ENCODE measurements at places on chromosomes 5 and 9. TPM values are rescaled to one million over a fixed set of nuclear protein-coding genes. Genes with fewer than 3 reads are reported as not detected.

DNA sequence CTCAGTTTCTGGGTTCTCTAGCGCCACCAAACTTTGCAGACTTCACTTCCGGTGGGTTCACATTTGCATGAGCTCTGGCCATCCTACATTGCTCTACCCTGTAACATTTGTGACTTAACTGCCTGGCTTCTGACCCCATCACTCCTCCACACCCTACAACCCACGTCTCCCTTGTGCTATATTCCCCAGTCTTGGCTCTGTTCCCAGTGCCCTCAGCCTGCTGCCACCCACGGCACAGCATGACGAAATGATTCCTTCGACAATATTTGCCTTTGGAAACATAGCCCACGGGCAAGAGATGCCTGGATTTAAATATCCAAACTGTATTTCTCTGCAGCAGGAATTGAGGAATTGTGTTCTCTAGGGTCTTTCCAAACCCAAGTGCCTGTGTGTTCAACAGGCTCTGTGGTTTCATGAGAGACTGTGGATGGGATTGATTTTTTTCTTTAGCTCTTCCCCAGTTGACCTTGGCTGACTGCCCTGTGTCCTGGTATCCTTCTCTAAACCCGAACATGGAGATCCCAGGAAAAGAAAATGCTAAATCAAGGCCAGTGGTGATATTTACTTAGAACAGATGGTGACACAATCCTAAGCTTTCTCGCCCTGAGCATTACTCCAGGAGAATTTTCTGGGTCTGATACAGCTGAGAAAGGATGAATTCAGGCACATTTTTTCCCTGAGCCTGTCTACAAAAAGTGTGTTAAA is 44.4 kb upstream of the GRIA1 start:
- no peak for DNase-seq

GRCh38 chr9:131053896-131054295 is 42.4 kb upstream of the AIF1L start:
- no peak for DNase-seq

GRCh38 chr5:12313602-12314001 is 409.4 kb upstream of the CTNND2 start:
- DNase-seq = no peak

GRCh38 chr5:100950985-100951384 is 47.9 kb upstream of the ST8SIA4 start:
- no peak for DNase-seq

DNA sequence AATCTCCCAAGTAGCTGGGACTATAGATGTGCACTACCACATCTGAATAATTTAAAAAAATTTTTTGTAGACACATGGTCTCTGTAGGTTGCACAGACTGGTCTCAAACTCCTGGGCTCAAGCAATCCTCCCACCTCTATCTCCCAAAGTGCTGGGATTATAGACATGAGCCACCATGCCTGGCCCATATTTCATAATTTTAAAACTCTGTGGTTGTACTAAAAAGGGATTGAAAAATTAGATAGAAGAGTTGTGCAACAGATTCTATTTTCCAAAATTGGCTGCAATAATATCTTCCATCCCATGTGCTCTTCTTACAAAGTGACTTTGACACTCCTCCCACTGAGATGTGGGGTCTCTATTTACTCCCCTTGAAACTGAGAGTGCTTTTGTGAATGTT is 7.6 kb upstream of the UHRF2 start:
- no peak for DNase-seq

- DNase-seq = peak; percentile 6
Measured at GRCh38 chr9:1837453-1838084, 177.6 kb upstream of the SMARCA2 start.

GRCh38 chr5:103101079-103101750 is 18.7 kb downstream of the GIN1 start:
- no peak for DNase-seq

DNA sequence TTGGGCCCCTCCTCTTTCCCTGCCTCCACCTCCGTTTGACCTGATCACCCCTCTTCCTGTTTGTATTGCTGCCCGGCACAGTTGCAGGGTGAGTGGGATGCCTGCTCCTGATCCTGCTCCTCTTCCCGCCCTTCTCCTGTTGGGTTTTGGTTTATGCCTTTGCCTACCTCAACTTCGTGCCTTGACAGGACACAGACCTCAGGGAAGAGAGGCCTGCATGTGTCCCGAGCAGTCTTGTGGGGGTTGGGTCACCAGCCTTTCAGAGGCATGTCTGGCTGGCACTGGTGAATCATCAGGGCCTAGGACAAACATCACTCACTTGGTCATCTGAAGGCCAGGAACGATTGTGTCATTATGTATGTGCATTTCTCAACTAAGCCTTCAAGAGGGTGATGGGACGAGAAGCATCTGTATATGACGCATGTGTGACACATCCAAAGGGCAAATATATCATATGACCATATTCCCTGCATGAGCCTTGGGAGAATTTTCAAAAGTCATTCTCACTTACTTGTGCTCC is 56.9 kb downstream of the NPR3 start:
- no peak for DNase-seq

DNA sequence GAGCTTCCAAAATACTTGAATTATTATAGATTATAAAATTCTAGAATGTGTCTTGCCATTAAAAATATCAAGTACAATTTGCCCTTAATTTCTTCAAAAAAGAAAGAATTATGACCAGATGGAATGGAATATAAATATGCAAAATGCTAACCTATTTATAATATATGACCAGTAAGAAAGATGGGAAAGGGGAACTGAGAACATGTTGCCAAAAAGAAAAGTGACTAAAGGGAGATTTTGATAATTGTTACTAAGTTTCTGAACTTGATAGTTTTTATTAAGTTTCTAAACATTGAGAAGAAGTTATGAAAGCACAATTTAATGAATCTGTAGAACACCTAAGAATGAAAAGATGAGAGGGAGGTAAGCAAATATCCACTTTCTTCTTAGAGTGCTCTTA is 188.4 kb upstream of the NR4A3 start:
- DNase-seq = no peak

GRCh38 chr9:75960551-75960950 is 70.1 kb downstream of the PCSK5 start:
- DNase-seq = no peak

DNA sequence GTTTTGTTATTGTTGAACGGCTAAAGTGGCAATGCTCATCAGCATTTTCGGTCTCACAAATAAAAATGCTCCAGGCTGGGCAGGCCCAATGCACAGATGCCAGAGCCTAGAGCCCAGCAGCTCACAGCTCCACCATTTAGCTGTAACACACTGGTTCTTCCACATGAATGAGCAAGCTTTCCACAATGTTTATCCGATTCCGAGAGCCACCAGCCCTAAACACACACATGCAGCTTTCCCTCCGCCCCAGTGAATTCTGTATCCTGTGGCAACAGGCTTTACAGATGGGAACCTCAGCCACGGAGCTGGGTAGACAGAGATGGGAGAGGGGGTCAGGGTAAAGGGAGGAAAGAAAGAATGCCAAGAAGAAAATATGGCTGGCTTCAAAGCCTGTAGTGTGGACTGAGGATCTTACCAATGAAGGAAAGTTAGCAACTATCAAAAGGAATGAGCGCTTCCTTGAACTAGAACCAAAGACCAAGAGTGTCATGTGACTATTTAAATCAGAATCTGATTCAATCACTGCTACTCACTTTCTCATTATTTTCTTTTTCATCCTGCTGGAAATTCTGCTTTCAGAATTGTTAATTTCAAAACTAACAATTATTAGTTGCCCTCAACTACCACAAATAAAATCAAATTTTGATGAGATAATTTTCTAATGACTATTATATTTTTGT is 77.1 kb downstream of the MRPS27 start:
- peak; percentile 90 for DNase-seq

DNA sequence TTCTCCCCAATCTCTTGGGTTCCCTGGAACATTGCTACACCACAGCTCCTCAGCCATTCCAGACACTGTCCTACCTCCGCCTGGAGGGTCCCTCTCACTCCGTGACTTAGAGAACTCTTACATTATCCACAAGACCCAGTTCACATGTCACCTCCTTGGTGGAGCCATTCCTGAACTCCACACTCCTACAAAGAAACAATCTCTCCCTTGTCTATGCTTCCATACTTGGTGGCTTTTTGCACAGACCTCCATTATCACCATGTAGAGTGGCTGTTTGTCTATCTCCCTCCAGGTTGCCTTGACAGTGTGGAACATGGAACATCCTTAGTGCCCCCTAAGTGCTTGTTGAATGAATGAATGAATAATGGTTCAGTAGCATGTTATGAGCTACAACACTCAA is 105.9 kb downstream of the PAX5 start:
- no peak for DNase-seq

DNA sequence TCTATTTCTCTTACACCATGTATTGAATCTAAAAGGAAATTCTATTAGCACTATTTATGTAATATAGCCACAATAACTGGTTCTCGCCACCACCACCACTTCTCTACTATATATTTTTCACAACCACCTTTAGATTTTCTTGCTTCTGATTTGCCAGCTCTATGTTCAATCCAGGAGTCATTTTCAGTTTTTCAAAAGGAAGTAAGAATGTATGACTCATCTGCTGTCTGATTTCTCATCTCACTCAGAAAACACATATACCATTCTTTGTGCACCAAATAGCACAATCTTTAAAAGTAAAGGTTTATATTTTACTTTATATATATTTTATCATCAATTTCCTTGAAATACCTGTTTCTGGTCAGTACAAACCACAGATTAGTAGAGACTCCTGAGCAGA is 1127.5 kb downstream of the TAF11L14 start:
- DNase-seq = no peak

GRCh38 chr9:37329576-37329975 is 92.9 kb upstream of the GRHPR start:
- DNase-seq = peak; percentile 21

- DNase-seq = peak; percentile 71
Measured at GRCh38 chr5:161410640-161411039, 135.9 kb downstream of the GABRB2 start.

GRCh38 chr5:95283761-95284571 is 928 bp downstream of the MCTP1 start:
- DNase-seq = peak; percentile 47

DNA sequence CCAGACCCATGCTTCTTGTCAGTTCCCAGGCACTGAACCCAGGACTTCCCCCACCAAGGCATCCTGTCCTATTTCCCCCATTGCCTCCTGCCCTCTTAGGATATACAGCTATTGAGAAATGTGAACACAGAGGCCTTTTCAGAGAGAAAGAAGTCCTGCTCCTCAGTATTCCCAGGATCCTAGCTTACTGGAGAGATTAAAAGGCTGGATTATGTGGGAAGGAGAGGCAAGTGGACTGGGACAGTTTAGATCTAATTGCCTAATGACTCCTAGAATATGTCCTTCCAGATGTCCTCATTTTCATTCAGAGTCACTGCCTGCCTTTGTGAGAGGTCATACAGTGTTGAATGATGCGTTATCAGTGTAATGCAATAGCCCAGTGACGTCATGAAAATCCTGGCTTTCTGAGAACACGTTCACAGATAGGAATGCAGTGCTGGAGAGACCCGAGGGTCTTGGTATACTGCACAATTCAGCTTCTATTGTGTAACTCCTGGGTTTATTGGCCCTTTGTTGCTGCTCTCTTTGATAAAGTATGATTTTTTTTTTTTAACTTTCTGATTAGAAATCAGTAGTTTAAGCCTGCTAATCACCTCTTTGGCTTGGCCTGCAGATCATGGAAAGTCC is 26.2 kb downstream of the WWC1 start:
- no peak for DNase-seq

The HOMER1 gene
- 27.7 TPM for total RNA-seq

The LCP2 gene
- total RNA-seq = not detected

The PRLR gene
- total RNA-seq = not detected

The CBY3 gene
- total RNA-seq = not detected

The ANKRD20A1 gene
- total RNA-seq = 0.41 TPM

The MYOZ3 gene
- total RNA-seq = not detected

The SAXO1 gene
- not detected for total RNA-seq

The DIRAS2 gene
- not detected for total RNA-seq
